HTR-8/SVneo (cell line): ENCODE measurements at places on chromosomes 3 and 15.

- no peak for DNase-seq
Observed at GRCh38 chr3:53534676-53535400, 40.4 kb downstream of the CACNA1D start.

DNA sequence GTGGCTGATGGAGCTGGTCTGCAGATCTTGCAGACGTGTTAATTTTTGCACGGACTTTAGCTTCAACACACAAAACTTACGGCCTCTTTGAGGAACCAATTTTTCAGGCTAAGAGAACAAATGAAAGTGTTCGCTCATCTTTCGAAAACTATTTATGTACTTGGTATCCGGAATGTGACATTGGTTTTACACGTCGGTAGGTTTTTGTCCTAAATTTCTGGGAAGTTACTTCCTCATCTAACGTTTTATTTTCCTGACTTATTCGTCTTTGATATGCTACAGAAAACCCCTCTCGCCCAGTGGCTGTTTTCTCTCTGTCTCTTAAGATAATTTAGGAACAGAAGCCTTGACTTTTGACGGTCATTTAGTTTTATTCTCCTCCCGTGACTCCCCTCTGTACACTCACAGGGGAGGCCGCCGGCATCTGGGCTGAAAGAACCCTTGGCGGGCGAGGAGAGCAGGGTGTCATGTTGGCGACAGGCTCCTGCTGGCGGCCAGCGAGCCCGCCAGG is 834 bp upstream of the GREM1 start:
- DNase-seq = peak; percentile 11

DNA sequence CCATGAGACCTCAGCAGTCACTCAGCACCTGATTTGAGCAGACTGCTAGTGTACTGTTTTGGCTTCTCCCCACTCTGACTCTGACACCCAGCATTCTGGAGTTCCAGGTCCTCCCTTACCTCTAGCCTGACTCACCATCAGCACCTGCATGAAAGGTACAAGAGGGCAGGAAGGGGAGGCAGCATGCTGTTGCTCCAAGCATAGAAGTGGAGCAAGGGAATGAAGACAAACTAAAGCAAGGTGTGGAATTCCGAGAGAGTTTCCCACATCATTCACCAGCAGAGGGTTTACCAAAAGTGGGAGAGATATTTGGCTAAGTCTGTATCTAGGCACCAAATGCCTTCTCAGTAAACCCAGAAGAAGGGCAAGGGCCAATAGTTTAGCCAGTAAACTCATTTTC is 21.3 kb downstream of the HEXA start:
- no peak for DNase-seq

DNA sequence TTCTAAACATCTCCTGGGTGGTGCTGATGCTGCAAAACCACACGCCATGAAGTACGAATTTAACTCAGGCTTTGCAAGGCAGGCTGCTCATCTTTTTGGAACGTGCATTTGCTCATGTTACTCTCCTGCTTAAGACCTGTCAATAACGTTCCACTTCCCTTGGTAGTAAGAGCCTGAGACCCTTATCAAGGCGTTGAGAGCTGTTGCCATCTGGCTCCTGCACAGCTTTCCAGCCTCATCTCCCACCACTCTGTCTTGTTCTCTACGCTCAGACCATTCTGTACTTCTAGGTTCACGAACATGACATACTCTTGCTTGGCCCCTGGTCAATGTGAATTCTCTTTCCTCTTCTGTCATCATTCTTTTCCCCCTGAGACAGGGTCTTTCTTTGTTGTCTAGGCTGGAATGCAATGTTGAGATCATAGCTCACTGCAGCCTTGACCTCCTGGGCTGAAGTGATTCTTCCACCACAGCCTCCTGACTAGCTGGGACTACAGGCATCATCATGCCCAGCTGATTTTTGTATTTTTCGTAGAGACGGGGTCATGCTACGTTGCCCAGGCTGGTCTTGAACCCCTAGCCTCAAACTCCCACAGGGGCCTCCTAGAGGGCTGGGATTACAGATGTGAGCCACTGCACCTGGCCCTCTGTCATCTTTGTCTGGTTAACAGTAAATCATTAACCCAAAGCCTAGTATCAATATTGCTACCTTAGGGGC is 202.8 kb downstream of the CADPS start:
- DNase-seq = no peak

DNA sequence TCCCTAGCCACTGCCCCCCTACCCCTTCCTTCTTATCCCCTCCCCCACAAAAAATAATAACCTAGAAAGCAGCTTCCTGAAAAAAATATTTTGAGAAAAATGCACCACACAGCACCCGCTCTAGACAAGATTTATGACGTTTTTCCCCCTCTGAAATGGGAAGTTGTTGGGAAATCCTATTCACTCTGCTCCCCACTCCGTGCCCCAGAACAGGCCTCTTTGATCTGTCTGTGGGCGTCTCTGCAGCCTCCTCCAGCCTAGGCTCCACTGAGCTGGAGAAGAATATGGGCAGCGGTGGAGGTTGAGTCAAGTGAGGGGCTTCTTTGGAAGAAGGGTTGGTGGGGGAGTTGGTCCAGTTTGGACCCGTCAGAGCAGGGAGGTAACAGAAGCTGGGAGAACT is 28.5 kb upstream of the POLG start:
- no peak for DNase-seq

DNA sequence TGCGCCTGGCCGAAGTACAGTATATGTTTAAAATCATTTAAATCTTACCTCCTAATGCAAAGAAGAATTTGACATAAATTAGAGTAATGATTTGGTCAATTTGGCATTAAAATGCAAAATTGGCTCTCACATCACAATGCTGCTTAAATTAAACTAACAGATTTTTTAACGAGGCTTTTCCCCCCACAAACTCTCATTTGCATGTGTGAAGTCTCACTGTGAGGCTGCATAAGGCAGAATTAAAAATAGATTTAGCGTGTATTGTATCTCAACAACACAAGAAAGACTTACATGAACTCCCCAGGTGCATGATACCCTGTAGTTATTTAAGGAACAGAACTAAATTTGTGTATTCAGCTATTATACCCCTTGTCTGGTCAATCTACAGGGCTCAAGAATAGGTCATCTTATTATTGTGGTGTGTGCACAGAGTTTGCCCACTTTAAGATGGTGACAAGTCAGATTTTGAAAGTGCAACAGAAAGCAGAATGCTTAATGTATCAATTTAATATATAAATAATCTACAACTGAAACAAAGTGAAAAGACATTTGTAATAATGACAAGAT is 897.9 kb downstream of the EPHA3 start:
- no peak for DNase-seq

DNA sequence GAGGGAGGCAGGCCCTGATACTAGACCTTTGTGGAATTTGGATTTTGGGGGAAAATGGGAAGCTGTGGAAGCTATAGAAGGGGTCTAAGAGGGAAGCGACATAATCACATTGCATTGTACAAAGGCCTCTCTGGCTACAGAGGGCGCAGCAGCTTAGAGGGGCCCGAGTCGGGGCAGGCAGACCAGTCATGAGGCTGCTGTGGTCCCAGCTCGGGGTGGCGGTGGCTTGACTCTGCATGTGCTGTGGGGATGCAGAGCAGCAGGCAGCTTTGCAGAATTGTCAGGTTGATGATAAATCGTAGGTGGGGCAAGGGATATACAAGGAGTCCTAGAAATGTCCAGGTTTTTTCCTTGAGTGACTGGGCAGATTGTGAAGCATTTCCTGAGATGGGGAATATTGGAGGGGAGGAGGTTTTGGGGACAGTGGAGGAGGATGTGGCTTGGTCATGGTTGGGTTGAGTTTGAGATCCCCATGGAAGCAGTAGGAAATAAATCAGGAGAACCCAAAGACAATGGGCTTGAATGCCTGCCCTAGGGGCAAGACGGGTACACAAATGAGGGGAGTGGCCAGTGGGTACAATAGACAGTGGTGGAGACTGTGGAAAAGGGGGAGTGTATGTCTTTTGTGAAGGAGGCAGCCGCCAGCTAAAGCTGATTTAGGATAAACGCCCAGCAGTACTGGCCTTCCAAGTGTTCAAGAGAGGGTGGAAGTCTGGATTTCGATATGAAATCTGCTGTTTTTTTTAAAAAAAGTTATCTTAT is 94.1 kb downstream of the HMG20A start:
- no peak for DNase-seq

DNA sequence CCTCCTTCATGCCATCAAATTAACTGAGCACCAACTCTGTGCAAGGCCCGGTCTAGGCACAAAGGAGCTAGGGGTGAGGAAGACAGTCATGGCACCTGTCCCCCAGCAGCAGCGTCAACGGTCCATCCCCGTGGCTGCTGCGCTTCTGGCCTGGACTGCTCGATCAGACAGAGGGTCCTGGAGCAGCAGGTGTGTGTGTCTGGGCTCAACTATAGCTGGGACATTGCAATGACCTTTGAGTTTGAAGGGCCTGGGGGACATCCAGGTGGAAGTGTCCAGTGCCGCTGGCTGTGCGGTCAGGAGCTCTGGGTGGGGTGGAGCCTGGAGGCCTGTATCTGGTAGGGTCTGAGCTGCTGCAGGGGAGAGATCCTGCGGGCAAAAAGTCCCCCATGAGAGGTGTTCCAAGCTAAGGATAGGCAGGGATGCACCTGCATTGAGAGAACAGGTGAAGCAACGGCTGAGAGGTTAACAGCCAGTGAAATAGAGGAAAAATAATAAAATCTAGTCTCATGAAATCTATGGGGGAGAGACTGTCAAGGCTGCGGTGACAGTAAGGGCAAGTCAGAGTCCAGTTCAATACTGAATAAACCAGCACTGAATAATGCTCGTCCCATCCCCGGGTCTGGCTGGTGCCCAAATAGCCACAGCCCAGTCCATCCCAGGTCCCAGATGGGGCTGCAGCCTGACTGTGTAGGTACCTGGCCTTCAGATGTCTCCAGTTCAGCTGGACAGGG is 25.4 kb upstream of the SLC41A3 start:
- DNase-seq = no peak

DNA sequence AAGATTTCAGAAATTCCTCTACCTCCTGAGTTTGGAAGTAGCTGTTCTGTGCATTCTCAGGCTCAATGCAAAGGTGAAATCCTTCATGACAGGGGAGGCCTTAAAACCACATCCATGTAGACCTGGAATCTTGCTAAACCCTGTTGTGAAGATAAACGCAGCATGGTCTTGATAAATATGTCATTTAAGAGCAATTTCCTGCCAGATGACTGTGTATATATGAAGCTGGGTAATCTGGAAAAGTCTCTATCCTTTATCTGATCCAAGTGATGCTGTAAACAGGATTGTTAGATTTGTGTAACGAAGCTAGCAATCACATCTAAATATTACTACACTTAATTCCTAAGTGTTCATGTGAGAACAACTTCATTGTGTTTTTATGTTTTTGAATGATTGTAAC is 9.1 kb downstream of the MCTP2 start:
- DNase-seq = no peak

GRCh38 chr15:39347453-39347852 is 233.4 kb upstream of the THBS1 start:
- no peak for DNase-seq

DNA sequence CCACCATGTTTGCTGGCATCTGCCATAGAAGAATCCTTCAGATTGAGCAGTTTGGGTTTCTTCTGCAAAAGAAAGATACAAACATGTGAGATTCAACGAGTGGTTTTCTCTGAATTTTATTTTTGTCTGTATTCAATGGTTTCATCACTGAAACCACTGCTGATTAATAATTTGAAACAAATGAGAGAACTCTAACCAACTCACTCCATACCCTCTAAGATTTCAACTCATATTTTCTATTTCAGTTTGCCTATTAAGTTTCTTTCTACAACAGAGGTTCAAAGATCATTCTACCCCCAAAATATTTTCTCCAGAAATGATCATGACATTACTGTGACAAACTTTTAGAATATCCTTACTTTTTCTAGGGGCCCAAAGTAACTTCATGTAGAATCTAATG is 38.7 kb upstream of the MAN2C1 start:
- DNase-seq = no peak

DNA sequence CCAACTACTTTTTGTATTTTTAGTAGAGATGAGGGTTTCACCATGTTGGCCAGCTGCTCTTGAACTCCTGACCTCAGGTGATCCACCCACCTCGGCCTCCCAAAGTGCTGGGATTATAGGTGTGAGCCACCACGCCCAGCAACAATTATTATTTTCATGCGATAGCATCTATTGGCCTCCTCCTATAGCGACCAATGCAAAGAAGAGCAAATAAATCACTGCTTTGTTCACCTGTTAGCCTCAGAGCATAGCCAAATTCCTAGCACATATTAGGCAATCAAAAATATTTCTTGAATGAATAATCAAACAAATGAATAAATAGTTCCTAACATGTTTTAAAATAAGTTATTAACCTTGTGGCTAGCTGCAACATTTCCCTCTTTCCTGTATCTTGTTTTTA is 36.8 kb upstream of the TNFSF10 start:
- DNase-seq = no peak

GRCh38 chr3:29694331-29694730 is 413.5 kb downstream of the RBMS3 start:
- DNase-seq = no peak

- no peak for DNase-seq
Observed at GRCh38 chr15:40398413-40398873, 7.2 kb upstream of the IVD start.

DNA sequence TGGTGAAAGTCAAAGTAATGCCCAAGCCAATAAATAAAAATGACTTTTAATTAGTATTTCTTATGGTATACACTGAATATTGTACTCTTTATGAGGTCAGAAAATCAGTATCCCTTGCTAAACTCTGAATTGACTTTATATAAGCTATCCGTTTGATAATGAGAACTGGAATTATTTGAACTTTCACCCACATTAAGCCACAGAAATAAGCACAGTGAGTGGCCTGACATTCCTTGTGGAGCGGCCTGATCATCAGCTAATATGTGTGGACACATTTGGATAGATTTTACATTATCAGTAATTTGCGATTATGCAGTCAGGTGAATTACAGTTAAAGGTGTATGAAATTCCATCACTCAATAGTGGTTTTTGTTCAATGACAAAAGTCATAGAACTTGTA is 136.0 kb upstream of the CBLB start:
- DNase-seq = no peak

GRCh38 chr3:171535133-171535532 is 74.9 kb upstream of the TNIK start:
- no peak for DNase-seq

DNA sequence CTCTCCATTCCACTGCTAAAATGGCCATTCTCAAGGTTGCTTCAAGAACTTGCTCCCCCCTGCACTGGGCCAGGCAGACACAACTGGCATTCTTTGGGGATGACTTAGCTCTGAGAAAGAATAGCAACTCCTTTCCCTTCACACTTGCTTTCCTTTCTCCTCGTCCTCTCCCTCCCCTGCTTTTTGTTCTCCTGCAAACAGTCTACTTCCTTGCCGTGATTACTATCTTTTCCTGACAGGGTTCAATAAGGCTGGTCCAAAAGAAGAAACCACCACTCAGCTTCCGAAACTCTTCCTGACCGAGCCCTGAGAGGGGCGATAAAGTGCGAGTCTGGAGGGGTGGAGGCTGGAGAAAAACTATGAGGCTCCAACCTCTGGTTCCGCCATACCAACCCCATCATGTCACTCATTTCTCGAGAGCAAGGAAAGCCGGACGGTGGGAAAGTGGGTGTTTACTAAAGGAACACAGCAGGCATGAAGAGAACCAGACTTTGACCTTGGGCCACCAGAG is 5.0 kb downstream of the AMOTL2 start:
- DNase-seq = no peak

GRCh38 chr3:183254487-183255347 is 1.7 kb downstream of the B3GNT5 start:
- DNase-seq = peak; percentile 18

- no peak for DNase-seq
Observed at GRCh38 chr3:191628571-191628970, 167.6 kb downstream of the PYDC2 start.

GRCh38 chr15:84863565-84864443 is 20.7 kb upstream of the SLC28A1 start:
- DNase-seq = no peak

GRCh38 chr3:134039161-134039862 is 9.6 kb upstream of the SLCO2A1 start:
- no peak for DNase-seq
